ENCODE measurements at places on chromosomes 7 and 10.

DNA sequence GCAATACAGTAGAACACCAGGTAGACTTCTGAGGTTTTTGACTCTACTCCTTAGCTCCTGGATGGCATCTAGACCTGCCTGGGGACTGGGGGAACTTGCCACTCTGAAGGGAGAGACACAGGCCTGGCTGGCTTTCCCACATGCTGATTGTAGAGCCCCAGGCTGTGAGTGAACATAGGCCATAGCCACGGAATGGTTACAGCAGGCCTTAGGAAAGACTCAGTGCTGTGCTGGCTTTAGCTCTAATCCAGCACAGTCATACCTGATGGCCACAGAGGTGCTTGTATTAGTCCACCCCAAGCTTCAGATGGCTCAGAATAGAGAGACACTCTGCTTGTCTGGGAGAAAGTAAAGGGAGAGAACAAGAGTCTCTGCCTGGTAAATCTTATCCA is 35.0 kb upstream of the ARHGAP12 start:
- no peak for DNase-seq

- DNase-seq = no peak
Measured at GRCh38 chr10:1476455-1476803, 260.9 kb downstream of the ADARB2 start.

DNA sequence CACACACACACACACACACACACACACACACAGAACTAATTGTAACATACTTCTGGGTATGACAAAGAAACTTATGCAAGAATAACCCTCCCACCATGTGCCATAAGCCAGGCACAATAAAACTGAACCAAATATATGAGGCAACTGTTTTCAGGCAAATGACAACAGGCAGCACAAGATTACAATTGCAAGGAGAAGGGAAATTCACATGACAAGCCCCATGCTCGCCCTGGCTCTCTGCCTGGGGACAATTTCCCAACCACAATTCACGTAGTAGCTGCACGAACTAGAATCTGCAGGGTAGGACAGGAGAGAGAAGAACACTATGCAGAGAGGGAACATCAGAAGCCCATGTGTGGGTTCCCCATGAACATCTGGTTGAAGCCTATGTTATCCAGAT is 143.3 kb downstream of the CALN1 start:
- no peak for DNase-seq

DNA sequence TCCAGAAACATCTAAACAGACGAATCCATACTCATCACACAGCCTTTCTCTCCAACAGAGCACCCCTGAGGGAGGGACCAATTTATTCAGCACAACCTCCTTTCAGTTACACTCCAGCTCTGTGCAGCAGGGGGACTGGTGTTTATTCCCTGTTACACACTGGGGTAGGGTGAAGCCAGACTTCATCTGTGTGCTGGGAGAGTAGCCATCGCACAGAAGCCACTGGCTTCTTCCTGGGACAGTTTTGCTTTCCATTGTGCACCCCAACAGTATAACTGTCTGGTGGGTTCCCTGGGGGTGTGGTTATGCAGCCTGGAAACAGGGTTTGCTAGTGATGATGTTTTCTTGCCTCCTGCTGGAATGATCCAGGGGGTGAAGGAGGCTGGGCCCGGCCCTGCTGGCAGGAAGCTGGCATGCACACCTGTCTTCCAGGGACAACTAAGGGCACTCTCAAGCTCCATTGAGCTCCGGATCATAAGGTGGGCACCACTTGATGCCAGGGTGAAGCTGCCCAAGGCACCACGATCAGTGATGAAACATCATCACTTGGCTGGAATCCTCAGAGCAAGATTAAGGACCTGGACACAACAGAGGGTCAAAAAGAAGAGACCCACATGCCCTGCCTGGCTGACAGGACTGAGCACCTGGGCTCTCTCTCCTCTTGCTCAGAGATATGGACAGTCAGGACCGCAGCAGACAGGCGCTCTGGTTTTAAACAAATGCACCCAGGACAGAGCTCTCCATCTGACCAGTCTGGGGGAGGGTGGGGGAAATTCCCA is 293.2 kb downstream of the GRID1 start:
- DNase-seq = no peak

DNA sequence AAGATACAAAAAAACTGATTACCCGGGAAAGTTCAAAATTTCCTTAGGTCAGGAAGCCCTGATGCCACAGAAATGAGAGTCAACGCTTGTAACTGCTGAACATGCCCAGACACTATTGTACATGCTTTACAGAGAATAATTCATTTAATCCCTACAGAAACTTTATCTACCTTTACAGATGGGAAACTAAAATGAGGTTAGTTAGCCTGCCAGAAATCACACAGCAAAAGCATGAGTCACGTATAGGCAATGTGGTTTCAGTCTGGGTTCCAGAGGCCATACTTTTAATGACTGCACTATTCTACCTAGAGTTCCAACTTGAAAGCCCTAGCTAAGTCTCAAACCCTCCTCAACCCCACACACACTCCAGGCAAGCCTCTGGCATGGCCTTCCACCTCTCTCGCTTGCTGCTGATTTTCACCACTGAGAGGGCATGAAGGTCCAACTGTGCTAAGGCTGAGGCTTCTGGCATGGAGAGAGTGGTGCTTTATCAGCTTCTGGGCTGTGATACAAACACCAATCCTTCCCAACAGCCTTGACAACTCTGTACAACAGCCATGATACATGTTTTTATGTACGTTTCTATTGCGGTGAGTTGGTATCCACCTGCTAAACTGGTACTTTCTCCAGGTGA is 1011.2 kb upstream of the GHITM start:
- DNase-seq = peak; percentile 7

DNA sequence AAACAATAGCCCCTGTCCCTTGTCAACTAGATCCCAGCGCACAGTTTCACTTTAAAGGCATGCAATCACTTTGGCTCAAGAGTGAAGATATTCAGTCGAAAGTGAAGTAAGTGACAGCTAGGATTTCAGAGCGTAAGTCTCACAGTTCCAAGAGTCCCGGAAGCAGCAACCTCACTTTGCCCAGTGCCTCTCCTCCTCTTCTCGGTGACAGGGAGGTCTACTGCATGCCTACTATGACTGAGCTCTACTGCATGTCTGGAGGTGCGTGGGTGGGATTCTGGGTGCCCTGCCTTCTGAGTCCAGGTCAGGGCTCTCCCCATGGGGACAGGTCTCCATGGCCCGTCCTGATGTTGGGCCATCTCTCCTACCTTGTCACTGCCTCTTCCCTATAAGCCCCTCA is 17.0 kb downstream of the PRKCQ start:
- DNase-seq = no peak

- DNase-seq = no peak
Measured at GRCh38 chr10:108788891-108789290, 1134.4 kb downstream of the XPNPEP1 start.

GRCh38 chr10:133162910-133163856 is 3.2 kb downstream of the KNDC1 start:
- DNase-seq = no peak

DNA sequence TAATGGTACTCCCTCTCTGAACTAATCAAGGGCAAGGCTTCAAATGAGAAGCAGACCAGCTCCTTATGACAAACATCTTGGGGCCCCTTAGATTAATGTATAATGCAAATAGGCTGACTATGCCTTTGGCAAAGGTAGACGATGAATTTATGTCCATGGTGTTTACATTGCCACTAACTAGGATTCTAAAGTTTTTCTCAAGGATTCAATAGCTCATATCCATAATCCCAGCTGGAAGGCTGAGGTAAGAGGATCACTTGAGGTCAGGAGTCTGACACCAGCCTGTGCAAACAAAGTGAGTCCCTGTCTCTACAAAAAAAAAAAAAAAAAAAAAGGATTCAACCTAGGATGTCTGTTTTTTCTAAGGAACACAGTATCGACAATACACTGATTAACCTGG is 96.5 kb downstream of the ORC5 start:
- no peak for DNase-seq

DNA sequence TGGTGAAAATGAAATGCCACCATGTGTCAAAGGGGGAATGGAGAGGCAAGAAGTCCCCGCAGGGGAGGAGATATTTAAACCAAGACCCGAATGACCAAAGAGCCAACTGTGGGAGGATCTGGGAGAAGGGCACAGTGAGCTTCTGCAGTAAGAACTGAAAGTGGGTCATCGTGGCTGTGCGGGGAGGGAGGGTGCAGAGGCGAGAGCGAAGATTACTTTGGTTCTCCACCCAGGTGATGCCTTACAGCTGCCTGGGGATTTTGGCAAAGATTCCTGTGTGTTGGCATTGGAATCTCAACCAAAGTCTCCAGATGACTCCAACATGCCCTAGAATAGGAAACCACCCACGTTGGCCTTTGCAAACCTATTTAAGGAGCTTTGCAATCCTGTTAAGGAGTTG is 44.2 kb upstream of the ADAM12 start:
- DNase-seq = no peak

- DNase-seq = no peak
Measured at GRCh38 chr10:129442866-129443265, 24.2 kb upstream of the MGMT start.

- no peak for DNase-seq
Measured at GRCh38 chr7:34928052-34928451, 109.2 kb downstream of the DPY19L1 start.

- DNase-seq = no peak
Measured at GRCh38 chr10:89921403-89921802, 220.0 kb downstream of the KIF20B start.

GRCh38 chr7:77657427-77658224 is 38.6 kb upstream of the RSBN1L start:
- DNase-seq = no peak

- no peak for DNase-seq
Measured at GRCh38 chr7:47132471-47132870, 449.4 kb downstream of the TNS3 start.

DNA sequence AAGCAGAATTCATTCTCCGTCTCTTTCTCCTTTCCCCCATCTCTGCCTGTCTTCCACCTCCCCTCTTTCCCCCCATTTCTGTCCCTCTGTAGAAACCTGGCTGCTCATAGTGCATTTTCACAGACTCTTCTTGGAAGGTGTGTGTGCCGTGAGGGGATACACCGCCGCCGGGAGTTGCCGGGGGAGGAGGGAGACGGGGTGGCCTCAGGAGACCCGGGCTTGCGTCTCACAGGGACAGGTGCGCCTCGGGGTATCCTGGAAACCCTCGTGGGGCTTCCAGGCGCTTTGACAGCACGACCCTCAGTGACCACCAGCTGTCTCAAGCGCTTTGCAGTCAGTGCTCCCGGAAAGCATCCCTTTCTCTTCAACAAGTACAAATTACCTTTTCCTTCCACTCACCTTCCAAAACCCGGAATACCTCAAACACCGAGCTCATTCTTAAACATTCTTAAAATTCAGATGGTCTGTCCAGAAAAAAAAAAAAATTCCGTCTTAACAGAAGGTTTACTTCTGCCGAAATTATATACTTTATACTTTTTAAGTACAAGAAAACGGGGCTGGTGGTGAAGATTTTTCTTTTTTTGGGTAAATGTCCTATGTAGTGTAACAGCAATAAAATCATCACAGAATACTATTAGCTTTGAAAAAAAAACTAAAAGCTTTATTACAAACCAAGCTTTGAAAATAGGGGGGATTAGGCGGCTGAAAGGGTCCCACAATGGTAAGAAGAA is 8.2 kb downstream of the EMX2 start:
- DNase-seq = no peak

- no peak for DNase-seq
Measured at GRCh38 chr10:103932971-103933370, 15.0 kb upstream of the STN1 start.

DNA sequence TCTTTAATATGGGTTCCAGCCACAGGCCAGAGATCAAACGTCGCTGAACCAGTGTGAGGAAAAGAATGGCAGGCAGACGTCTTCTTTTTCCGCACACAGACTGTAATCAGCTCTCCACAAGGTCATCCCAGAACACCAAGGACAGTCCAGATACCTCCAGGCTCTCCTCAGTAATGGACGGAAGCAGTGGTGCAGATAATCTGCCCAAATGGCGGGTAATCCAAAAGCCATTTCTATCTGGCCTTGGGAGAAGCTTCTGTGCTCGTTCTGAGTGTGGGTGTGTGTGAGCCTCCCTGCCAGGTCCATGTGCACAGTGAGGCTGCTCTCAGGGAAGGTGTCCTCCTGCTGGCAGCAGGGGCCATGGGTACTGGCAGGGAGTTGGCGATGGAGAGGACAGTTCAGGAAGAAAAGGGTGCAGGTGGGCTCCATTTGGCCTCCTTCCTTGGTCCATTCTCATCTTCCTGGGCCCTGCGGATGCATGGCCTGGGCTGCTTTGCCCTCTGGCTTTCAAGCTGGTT is 15.6 kb upstream of the TEX36 start:
- DNase-seq = no peak

GRCh38 chr7:158958618-158959017 is 102.3 kb downstream of the DYNC2I1 start:
- no peak for DNase-seq

DNA sequence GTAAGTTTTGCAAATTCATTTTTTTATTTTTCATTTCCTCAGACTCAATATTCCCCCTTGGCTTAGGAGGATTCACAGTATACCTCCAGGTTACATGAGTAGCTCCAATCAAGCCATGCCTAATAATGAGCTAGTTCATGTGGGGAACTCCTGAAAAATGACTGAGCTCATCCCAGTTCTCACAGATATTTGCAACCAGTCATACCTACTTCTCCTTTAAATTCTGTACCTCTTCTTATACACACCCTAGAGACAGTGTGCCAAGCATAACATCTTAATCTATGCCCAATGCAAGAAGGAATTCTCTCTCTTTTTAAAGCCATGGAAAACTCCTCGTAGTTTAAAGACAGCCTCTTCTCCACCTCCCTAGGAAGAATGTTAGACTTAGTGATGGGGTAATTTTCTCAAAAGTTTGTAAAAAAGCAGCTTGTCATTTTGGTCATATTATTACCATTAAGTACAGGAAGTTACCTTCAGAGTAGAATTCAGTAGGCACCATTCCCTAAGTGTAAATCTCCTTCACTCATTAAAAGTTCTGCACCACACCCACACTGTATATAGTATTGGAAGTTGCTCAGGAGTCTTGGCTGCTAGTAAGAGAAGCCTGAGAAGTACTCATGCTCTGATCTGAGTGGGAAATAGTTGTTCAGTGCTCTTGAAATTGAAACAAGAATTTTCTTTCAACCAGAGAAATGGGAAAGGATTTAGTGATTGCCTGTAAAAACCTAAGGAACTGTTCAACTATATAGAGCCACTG is 72.7 kb downstream of the PTPRZ1 start:
- DNase-seq = no peak

DNA sequence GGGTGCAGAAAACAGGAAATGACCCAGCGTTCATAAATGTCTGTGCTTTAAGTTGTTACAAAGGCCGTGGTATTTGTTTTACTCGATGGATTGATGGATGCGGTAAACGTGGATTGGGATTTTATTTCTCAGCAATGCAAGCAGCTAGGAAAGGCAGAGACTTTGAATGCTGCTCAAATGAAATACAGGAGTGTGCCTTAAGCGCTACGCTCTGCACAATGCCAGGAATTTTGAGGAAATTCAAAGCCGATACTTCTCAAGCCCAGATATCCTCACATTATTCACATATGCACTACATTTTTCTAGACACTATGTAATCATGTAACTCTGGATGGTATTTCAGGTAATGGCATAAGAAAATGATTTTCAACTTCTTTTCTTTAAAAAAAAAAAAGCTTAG is 514.3 kb upstream of the ADARB2 start:
- DNase-seq = no peak

GRCh38 chr7:138000081-138000701 is 1.7 kb downstream of the CREB3L2 start:
- peak; percentile 71 for DNase-seq
